ENCODE measurements at places on chromosomes 4 and X.

- DNase-seq: no peak
Measured at GRCh38 chrX:110514509-110514908, 155.9 kb downstream of the RTL9 start.

GRCh38 chr4:52946855-52947254 is 84.7 kb downstream of the RASL11B start:
- DNase-seq: no peak

DNA sequence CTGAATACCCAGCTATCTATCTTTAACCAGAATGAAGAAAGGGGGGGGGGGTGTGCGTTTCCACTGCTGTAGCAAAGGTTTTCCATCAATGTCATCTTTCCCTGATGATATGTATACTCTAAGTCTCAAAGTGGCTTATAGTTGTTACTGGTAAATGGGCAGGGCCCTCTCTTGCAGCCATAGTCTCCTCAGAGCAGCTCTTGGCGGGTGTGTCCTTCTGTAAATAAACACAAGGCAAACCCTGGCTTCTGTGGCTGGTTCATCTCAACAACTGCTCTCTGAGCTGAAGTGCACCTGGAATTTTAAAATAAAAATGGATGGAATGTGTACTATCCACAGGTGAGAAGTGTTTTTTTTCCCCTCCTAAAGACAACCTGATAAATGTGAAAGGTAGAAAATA is 57.5 kb upstream of the SCML1 start:
- DNase-seq: no peak

DNA sequence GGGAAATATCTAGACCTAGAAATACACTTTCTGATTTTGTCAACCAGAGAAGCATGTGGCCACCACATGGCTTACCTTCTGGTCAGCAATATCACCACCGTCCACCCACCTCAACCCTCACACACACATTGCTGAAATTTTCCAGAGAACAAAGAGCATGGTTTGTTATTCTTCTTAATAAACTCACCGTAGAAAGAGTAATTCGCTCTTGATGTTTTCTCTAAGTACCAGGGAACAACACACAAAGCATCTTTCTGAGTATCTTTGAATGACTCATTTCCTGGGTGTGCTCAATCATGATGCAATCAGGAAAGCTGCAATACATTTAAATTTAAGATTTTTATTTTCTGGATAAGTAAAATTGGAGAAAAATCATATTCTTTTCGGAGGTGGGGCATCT is 24.7 kb upstream of the LRAT start:
- no peak for DNase-seq

DNA sequence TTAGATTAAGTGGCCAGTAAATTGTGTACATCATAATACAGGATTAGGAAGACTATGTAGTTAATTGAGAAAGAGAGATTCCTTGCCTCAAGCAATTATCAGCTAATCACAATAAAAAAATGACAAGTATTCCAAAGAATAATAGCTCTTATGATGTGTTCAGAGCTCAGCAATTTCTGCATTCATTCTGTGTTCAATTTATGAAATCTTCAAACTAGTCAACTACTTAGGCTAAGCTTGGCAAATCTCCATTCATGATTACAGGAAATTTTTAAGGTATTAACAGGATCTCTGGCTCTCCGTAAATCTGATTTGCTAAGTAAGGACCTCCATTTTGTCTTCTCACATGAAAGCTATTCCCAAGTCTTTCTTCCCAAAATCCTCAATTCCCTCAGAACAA is 256.9 kb upstream of the TEX13A start:
- no peak for DNase-seq

DNA sequence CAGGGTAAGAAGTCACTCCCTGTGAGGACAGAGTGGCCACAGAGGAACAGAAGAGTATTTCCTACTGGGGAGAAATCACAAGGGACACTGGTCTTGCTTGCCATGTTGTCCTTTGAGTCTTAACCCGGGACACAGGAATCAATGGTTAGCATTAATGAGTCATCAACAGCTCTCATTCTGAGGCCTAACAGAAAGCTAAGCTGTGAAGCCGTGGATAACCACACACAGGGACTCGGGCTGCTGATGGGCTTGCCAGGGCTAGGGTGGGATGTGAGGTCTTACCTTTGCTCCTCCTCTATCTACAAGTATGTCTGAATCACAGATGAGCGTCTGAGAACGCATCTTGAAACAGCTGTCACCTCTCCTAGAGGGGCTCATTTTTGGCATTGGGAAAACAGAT is 22.2 kb downstream of the HELT start:
- DNase-seq: no peak

- DNase-seq: peak; percentile 21
Measured at GRCh38 chr4:138555584-138555983, 313.4 kb upstream of the SLC7A11 start.

DNA sequence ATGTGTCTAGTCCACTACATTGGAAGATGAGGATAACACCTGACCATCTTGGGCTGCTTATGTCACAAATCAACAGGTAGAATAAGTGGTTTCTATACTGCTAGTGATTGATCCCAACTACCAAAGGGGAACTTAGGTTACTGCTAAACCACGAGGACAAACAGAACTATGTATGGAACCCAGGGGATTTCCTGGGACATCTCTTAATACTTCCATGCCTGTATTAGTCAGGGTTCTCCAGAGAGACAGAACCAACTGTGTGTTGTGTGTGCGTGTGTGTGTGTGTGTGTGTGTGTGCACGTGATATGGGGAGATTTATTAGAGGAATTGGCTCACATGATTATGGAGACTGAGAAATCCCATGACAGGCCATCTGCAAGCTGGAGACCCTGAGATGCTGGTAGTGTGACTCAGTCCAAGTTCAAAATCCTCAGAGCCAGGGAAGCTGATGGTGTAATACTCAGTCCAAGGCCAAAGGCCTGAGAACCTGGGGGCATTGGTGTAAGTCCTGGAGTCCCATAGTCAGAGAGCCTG is 16.2 kb upstream of the AFF1 start:
- DNase-seq: peak; percentile 93

GRCh38 chr4:43224559-43224958 is 332.0 kb downstream of the GRXCR1 start:
- no peak for DNase-seq

DNA sequence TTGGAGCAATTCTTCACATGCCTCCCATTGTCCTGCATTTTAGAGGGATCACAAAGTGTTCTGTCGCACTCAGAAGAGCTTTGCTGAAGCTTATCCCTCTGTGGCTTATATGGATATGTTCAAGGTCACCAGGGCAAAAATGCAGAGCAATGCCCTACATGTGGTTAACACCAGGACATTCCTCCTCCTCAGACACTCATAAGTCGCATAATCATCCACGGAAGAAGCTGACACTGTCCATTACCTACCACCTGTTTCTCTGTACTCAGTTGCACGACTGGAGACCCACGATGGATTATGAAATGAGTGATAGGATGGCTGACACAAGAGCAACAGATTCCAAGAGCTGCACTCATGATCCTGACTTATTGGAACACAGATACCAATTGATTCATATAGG is 68.7 kb upstream of the PRDX4 start:
- DNase-seq: no peak

GRCh38 chr4:161336016-161336530 is 827.7 kb downstream of the FSTL5 start:
- no peak for DNase-seq

DNA sequence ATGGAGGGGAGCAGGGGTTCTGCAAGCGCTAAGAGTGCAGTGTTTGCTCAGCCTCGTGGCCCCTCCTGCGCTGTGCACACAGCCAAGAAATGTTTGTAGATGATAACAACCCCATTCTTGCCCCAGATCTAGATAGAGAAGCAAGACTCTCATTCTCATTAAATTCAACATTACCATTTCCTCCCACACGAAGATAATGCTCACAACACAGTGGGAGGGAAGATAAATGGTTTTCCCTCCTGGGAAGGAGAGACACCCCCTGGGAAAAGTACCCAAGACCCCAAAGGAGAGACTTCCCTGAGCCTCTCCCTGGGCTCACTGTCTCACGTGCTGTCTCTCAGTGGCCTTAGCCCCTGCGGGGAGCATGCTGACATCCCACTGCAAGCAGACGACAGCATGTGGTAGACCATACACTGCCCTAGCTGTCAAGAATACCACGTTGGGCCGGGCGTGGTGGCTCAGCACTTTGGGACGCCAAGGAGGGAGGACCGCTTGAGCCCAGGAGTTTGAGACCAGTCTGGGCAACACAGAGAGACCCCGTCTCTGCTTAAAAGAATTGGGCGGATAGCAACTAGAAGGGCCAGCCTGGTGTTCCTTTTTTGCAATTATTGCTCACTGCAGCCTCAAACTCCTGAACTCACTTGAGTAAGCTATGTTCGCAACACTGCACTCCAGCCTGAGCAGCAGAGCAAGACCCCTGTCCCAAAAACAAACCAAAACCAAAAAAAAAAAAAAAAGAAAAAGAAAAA is 34.9 kb upstream of the IQSEC2 start:
- DNase-seq: no peak

DNA sequence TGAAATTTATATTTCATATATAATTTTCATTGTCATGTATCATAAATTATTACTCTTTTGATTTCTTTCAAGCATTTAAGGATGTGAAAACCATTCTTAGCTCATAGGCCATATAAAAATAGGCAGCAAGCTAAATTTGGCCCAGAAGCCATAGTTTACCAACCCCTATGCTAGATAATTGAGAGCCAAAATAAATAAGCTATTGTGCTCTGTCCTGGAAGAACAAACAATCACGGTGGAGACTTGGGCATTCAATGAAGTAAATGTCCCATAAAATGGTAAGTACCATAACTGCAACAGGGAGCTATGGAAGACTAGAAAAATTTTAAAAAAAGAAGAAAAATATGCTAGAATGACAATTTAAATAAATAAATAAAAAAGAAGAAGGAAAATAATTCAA is 60.9 kb upstream of the PACRGL start:
- DNase-seq: no peak

GRCh38 chr4:156764145-156764544 is 207.5 kb downstream of the PDGFC start:
- DNase-seq: no peak

DNA sequence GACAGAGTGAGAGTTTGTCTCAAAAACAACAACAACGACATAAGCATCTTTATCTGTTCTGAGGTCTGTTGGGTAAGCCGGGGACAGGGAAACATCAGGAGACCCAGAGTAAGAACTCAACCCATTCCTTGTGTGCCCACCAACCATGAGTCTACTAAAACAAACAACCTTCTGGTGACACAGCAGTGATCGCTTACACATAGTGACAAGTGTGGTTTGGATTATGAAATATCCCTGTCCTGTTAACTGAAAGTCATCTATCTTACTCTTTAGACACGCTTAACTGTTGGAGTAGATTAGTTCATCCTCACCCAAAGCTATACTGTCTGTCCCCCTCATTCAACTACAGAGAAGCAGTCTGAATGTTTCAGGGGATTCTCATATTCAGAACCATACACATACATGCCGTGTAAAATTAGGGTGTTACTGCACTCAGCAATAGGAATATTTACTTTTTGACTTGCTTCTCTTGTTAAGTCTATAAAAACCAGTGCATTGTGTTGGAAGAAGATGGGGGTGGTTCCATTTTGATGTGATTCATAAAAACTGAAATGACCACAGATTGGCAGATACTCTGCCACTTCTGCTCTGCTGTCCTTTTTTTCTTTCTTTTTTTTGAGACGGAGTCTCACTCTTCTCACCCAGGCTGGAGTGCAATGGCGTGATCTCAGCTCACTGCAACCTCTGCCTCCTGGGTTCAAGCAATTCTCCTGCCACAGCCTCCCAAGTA is 27.4 kb downstream of the PHKA2 start:
- peak; percentile 50 for DNase-seq

GRCh38 chr4:152677117-152677516 is 2.7 kb downstream of the TMEM154 start:
- no peak for DNase-seq

DNA sequence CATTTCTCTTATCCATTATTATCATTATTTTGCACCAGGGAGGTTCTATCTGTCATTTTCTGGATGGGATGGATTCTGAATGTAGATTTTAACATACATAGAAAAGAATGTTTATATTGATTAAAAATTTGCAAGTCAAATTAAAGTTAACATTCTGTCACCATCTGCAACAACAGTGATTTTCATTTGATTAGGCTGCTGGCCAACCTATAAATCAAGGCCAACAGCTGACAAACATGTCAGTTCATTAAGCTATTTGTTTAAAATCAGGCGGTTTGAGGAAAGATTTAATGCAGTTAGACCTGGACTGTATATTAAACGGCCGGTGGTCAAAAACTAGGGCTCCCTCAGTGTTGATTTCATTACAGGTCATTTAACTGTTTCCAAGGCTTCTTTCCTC is 109.5 kb upstream of the CBR4 start:
- no peak for DNase-seq

GRCh38 chr4:153610623-153611376 is 73.3 kb upstream of the TLR2 start:
- no peak for DNase-seq

DNA sequence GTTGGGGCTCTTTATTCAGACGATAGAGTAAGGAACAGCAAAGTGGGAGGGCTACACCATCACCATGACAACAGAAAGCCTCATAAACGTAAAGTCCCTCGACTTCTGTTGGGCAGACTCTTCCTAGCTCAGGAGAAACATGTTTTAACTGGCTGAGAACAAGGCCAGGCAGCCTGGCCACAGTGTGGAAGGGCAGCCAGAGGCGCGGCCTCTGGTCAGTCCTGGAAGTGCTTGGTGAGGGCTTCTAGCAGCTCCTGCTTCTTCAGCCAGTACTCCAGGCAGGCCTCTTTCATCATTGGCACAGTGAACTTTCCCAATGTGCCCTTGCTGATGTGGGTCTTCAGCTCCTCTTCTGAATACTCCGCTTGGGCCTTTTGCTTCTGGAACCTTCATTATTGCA is 690.9 kb downstream of the PCDH19 start:
- DNase-seq: no peak

- DNase-seq: no peak
Measured at GRCh38 chrX:3317191-3317718, 29.2 kb downstream of the MXRA5 start.

DNA sequence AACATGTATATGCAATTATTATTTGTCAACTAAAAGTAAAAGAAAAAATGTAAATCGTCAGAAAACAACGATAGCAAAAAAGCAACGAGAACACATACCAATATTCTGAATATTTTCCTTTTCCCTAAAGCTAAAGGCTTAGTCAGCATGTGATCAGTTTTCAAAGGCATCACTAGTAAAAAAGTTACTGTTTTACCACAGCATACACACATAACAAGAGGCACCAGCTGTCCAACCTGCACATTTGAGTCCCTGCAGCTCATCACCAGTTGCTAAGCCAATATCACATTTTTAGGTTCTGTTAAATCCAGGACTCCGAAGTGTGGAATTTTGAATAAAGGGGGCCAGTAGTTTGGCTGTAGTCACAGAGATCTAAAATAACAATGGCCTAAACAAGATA is 203.8 kb downstream of the ADGRA3 start:
- no peak for DNase-seq

DNA sequence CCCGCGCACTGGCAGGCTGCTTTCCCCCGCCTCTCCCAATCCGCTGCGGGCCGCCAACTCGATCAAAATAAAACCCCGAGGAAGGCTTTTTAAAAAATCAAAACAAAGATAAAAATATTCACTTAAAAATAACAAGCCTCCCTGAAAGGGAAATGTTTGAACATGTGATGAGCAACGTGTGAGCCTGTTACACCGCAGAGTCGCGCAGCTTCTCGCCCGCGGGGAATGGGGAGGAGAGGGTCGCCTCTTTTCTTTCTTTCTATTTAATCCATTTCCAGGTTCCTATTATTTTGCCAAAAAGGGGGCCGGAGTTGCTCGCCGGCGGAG is 326.0 kb upstream of the F9 start:
- DNase-seq: no peak

- DNase-seq: no peak
Measured at GRCh38 chr4:54395013-54395527, 166.0 kb downstream of the PDGFRA start.
